Uterus (tissue), 4 donors: ENCODE measurements at places on chromosomes 11 and 22.

DNA sequence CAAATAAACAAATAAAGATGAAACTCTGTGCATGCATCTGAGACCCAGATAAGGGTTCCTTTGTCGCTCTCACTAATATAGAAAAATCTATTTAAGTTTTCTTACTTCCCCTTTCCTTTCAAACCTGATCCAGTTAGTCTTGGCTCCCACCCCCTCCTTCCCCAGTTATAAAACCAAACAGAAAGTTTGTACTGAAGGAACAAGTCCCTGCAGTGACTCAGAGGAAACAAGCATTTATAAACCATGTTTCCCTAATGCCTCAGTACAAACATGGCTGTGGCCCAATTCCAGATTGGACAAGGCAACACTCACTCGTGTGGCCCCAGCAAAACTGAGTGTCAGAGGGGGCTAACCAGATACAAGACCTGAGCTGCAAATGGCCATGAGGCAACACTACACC lies 65.5 kb upstream of the ARHGAP20 start:
- DNase-seq = peak; percentile 18

DNA sequence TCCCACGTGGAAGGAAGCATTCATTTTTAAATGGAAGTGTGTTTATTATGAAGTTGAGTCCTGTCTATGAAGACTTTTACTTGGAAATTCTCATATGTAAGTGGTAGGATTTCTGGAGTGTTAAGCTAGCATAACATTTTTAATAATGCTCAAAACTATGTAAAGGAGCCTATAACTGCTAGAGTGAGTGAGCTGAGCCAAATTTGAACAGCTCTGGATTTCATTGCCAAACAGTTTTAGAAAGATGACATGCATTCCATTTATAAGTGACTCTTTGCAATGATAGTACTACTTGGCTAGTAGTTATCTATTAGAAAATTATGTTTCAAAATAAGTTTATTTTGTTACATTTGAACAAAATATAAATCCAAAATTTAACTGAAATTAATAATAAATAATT lies 721.2 kb downstream of the LUZP2 start:
- DNase-seq = no peak

DNA sequence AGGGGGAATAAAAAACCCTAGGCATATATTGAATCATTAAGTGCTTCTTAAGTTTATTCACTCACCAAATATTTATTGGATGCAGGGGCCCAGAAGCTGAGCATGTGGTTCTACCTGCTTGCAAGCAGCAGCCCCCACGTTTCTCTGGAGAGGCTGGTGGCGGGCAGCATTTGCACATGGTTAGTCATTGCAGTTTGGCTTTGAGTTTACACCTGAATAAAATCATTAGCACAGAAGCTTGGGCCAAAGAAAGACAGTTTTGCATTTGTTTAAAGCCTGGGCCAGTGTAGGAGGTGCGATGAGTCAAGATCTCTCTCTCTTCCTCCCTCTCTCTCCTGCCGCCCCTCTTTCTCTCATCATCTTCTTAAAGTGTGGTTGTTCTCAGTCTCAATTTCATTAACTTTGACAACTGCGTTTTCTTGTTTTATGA lies 72.6 kb downstream of the C22orf31 start:
- peak; percentile 54 for DNase-seq

DNA sequence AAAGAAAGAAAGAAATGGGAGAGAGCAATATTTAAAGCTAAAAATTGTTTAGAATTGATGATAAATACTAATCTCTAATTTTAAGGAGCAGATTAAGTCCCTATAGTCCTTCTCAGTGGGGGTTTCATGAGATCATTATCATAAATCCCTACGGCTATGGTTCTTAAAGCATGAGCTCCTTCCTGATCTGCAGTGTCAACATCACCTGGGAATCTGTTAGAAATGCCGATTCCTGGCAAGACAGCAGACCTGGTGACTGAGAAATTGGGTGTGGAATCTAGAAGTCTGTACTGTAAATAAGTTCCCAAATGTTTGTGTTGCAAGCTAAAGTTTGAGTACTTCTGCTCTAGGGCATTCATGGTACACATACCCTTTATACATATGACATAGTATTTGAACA lies 12.6 kb downstream of the HIKESHI start:
- no peak for DNase-seq

DNA sequence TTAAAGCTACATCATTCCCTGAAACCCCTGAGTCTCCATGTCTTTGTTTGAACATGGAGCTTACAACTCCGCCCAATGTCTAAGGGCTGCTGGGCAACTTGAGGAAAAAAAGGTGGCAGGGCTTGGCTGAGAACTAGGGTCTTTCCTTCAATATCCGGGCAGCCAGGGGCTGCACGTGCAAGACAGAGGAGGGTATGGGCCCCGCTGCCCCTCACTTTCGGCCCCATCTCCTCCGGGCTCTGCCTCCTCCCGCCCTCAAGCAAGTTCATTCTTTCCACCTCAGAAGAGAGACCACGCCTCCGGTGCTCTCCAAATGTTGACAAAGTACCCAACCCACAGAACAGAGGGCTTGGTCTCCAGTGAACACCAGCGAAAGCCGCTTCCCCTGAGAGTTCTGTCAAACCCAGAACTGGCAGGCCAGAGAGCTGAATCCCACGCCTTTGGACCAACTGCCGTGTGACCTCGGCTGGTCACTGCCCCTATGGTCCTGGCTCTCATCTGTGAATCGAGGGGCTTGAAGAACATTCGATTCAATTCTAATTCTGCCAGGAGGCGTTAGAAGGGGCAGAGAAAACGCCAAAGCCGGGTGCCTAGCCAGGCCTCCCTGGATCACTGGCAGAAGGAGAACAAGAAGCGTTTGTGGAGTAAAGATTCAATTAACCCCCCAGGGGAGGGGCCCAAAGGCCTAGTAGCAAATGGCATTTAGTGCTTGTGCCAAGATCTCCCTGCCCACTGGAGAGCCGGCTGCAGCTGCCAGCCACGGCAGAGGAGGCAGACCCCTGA lies 7.3 kb downstream of the PDGFB start:
- DNase-seq = no peak

DNA sequence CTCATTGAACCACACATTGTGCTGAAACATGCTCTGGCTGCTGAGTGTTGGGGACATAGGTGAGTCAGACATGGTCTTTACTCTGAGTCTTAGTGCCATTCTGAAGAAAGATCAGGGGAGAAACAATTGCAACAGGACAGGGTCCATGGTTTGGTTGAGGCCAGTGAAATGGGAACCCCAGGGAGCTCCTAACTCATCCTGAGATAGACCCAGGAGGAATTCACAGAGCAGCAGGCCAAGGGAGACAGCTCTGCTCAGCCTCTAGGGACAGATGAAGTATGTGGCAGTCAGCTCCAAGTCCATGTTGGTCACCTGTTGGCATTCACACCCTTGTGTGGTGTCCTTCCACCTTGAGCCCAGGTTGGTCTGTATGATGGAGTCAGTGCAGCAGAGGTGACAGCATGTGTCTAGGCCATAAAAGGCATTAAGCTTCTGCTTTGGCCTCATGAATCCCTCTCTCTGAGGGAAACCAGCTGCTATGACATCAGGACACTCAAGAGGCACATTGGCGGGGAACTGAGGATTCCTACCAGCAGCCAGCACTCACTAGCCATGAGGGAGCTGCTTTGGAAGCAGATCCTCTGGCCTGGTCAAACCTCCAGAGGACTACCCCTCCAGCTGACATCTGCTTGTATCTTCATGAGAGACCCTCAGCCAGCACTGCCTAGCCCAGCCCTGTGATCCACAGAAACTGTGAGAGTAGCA lies 50.3 kb upstream of the MYEOV start:
- no peak for DNase-seq

- no peak for DNase-seq
Observed at GRCh38 chr11:16843294-16843693, 104.8 kb downstream of the C11orf58 start.

DNA sequence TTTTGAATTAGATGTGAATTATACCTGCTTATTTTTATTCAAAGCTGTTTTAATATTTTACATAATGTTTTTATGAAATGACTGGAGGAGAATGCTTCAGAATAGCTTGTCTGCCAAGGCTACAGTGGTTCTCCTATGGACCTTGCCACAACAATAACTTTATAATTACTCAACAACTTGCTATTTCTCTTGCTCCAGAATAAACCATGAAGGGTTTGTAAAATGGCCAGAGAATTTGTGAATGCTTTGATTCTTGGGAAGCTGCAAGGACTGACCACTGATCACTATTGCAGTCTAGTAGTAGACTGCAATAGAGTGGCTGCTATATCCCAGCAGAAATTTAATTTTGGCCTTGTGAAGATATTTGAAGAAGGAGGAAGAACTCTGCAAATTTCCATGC lies 199.7 kb downstream of the FAT3 start:
- DNase-seq = no peak

DNA sequence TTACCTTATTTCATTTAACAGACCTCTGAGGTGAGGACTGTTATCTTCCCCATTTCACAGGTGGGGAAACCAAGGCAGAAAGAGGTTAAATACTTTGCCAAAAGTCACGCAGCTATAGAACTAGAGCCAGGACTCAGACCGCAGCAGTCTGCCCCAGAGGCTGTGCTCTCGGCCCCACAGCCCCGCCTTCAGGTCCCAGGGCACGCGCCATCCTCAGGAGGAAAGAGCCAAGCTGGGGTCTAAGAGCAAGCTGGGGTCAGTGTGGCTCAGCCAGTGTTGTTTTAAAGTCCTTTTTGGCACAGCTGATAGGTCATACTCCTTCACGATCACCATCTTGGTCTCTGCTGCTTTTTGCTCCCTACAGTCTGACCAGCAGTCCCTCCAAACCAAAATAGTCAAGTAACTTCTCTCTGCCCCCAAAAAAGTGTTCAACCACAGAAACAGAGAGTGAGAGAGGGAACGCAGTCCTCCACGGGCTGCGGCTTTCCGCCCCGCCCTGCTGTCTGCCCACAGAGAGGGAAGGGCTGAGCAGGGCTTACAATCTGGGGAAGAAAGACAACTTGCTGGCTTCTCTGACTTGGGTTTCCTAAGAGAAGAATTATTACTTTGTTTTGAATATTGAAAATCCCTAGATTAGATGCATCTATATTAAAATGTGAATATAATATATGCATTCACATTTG lies 137.2 kb upstream of the OPCML start:
- DNase-seq = no peak

GRCh38 chr22:30871391-30872284 lies 96.9 kb downstream of the MORC2 start:
- no peak for DNase-seq

- no peak for DNase-seq
Observed at GRCh38 chr11:70511345-70511744, 113.0 kb downstream of the CTTN start.

DNA sequence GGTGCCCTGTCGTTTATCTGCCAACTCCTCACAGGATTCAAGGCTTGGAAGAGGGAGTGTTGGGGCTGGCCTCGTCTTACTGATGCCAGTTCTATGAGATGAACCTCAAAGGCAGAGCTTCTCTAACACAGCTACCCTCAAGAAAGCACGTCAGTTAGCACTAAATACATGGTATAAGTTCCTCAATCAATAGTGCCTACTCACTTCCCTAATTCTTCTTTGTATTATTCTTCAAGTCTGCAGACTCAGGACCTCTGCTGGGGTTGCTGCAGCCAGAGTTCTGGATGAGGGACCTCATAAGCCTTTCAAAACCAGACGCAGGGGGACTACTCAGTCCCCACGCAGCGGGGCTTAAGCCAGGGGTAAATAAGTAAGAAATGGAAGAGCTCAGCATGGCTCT lies 118.3 kb downstream of the VPREB1 start:
- no peak for DNase-seq

- no peak for DNase-seq
Observed at GRCh38 chr11:64429970-64430369, 71.0 kb downstream of the RPS6KA4 start.

- DNase-seq = peak; percentile 56
Observed at GRCh38 chr11:79244241-79244772, 196.5 kb downstream of the TENM4 start.

DNA sequence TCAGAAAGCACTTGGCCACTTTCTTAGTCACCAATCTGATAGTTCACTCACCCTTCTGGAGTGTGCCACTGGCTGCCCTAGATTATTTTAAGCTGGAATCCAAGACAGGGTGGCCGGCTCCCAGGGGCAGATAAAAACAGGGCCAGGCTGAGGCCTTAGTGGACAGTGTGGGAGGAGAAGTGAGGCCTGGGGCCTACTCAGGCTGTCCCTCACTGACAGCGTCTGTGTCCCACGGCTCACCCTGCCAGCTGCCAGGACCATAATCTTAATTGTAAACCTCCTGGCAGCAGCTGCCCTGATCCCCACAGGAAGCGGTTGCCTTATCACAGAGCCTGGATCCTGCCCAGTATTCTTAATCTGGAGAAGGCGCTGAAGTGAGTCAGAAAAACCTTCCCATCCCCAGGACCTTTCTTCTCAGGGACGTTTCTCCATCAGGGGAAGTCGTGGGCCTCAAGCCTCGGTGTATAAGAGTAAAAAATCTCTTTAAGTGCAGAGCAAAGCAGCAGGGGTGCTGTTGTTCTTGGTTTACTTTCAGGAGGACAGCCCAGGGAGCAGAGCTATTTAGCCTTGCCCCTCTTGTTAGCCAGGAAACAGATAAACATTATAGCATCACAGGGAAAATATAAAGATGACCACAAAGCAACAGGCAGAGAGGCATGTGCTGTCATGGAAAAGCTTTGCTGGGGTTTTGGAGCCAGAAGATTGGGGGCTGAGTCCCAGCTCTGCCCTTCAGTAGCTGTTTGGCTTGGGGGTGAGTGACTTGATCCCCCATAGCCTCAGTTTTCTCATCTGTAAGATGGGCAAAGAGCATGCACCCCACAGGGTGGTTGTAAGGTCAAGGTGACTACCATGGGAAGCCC lies 39.6 kb downstream of the TSPAN18 start:
- peak; percentile 74 for DNase-seq

- DNase-seq = no peak
Observed at GRCh38 chr11:68524681-68525080, 64.1 kb downstream of the PPP6R3 start.

GRCh38 chr22:27756212-27756660 lies 45.3 kb downstream of the MN1 start:
- DNase-seq = no peak

DNA sequence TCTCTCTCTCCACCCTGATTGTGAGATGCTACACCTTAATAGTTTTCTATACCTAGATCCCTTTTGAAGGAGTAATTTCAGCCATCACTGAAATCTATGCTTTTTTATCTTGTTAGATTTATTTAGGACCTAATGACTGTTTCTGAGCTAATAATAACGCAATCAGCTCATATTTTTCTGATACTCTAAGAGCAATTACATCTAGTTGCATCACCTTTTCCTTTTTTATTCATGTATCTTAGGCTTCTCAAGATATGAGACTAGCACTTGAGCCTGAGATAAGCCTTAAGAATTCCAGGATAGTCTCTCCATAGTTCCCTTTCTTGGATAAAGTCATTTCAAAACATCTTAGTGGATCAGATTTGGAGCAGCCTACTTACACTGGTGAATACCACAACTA lies 25.1 kb upstream of the CAVIN3 start:
- no peak for DNase-seq

GRCh38 chr22:17412232-17412631 lies 43.0 kb downstream of the CECR2 start:
- DNase-seq = no peak

- no peak for DNase-seq
Observed at GRCh38 chr11:68673991-68674390, 10.4 kb upstream of the GAL start.
